ENCODE measurements at places on chromosomes 13 and 19. TPM values are rescaled to one million over a fixed set of nuclear protein-coding genes. Genes with fewer than 3 reads are reported as not detected.

Gene PEAK3
- total RNA-seq = 0.70 TPM

Gene MBNL2
- total RNA-seq = 69.3 TPM

Gene STARD13
- 36.4 TPM for total RNA-seq

Gene ZNF888
- total RNA-seq = 1.7 TPM

Gene OR7A5
- not detected for total RNA-seq

Gene C19orf47
- total RNA-seq = 209 TPM

Gene SMIM44
- total RNA-seq = not detected

Gene KLF1
- total RNA-seq = not detected

Gene ATP8A2
- 0.05 TPM for total RNA-seq

Gene CBLC
- not detected for total RNA-seq

Gene TEX26
- not detected for total RNA-seq

Gene KLK7
- not detected for total RNA-seq

Gene CEACAM7
- total RNA-seq = not detected

Gene FPR3
- 4.0 TPM for total RNA-seq

Gene ZGLP1
- total RNA-seq = 0.91 TPM

Gene ZNF729
- not detected for total RNA-seq

Gene MCF2L
- 38.1 TPM for total RNA-seq

Gene SF3A2
- 30.0 TPM for total RNA-seq

Gene NECTIN2
- total RNA-seq = 36.9 TPM

Data from Right ventricle myocardium superior (tissue), 1 donor.